ENCODE measurements at places on chromosomes 1 and 21.

GRCh38 chr1:26610781-26611180 lies 81.2 kb downstream of the RPS6KA1 start:
- H3K27ac ChIP-seq = no peak overlapping the region
- no peak for DNase-seq
- no peaks in the 10 kb centered on the region for H3K36me3 ChIP-seq
- peaks cover 11% of the 10 kb centered on the region for H3K27me3 ChIP-seq
- peaks cover 14% of the 10 kb centered on the region for H3K4me1 ChIP-seq
- H3K4me3 ChIP-seq = no peak overlapping the region

DNA sequence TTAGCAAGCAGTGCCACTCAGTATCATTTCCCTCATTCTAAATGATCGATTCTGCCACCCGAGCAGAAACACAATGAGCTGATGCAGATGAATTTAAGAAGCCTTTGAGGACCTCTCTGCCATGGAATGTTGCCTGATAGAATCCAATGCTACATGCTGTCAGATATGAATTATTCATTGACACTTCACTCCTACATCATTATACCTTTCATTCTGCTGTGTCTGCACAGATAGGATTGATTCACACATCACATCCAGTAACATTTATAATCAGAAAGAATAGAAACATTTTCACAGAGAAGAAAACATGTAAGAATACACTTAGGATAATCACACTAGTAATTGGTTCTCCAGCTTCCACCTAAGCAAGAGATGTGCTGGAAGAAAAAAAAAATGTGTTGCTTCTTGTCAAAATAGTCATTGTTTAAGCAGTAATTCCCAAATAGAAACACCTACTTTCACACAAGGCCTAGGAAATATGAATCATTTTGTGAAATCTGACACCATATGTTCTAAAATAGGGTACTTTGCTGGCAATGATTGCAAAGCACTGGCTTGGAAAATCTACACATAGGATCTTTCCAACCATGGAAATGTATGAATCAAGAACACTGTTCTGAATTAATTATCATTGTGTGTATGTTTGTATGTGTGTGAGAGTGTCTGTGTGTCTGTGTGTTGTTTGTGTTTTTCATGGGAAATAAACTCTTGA lies 110.1 kb downstream of the GRIK1 start:
- peaks cover 4% of the 10 kb centered on the region for H3K27me3 ChIP-seq
- H3K4me1 ChIP-seq = no peaks in the 10 kb centered on the region
- no peak overlapping the region for H3K27ac ChIP-seq
- no peak for DNase-seq
- H3K36me3 ChIP-seq = peaks cover 6% of the 10 kb centered on the region

- no peak overlapping the region for H3K27ac ChIP-seq
- no peak overlapping the region for H3K4me3 ChIP-seq
- DNase-seq = no peak
These were observed 49.5 kb downstream of the CHD1L start for GRCh38 chr1:147292012-147292411.

- no peaks in the 10 kb centered on the region for H3K36me3 ChIP-seq
- no peak for DNase-seq
- peaks cover 6% of the 10 kb centered on the region for H3K4me1 ChIP-seq
- no peak overlapping the region for H3K27ac ChIP-seq
These were observed 81.5 kb upstream of the RHOU start for GRCh38 chr1:228653748-228654147.

- peaks cover 14% of the 10 kb centered on the region for H3K4me1 ChIP-seq
- no peak overlapping the region for H3K27ac ChIP-seq
- no peak for DNase-seq
- H3K36me3 ChIP-seq = no peaks in the 10 kb centered on the region
- peaks cover 33% of the 10 kb centered on the region for H3K27me3 ChIP-seq
These were observed 66.3 kb downstream of the RRAGC start for GRCh38 chr1:38793299-38793698.

- no peak for DNase-seq
- peaks cover 40% of the 10 kb centered on the region for H3K27me3 ChIP-seq
- H3K4me3 ChIP-seq = no peak overlapping the region
- H3K36me3 ChIP-seq = no peaks in the 10 kb centered on the region
- H3K27ac ChIP-seq = no peak overlapping the region
These were observed 15.0 kb upstream of the FCAMR start for GRCh38 chr1:206985162-206985749.

DNA sequence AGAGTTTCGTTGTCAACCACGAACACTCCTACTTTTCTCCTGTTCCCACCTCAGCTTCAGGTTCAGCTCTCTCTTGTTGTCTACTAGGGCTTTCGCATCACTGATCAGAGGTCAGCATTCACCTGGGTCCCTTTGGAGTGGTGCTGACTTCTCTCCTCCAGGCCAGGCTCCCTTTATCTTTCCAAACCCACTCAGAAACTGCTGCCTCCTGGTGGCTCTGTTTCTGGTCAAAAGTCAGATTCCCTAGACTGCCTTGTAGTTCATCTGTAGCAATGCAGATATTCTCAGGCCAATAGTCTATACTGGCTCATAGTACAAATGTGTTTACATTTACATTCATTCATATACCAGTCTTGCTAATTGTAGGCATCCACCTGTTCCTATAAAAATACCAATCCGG lies 6.4 kb upstream of the ERI3 start:
- peaks cover 62% of the 10 kb centered on the region for H3K4me1 ChIP-seq
- H3K36me3 ChIP-seq = no peaks in the 10 kb centered on the region
- H3K27ac ChIP-seq = no peak overlapping the region

- peaks cover 79% of the 10 kb centered on the region for H3K4me1 ChIP-seq
- peak within 1 kb of the TSS; percentile 93 for H3K4me3 ChIP-seq
- peak within 1 kb of the TSS; percentile 91 for H3K27ac ChIP-seq
- H3K27me3 ChIP-seq = peaks cover 33% of the 10 kb centered on the region
- H3K36me3 ChIP-seq = peaks cover 15% of the 10 kb centered on the region
- peak; percentile 76 for DNase-seq
These were observed at the start of gene EFNA1 for GRCh38 chr1:155127105-155127966. Gene EFNA1 (plus strand): TSS chr1:155127876. CDS start chr1:155127978, 102 bp downstream.

DNA sequence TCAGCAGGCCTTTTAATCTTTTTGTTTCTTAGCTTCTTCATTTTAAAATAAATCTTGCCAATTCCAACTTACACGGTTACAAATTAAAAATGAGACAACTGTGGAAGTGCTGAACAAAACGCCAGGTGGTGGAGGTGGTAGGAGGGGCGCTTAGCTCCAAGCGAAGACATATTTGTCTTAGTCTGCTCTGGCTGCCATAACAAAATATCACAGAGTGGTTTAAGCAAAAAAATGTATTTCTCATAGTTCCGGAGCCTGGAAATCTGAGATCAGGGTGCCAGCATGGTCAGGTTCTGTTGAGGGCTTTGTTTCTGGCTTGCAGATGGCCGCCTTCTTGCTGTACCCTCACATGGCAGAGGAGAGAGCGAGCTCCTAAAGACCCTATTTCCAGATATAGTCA lies 14.9 kb downstream of the IER5 start:
- peaks cover 92% of the 10 kb centered on the region for H3K4me1 ChIP-seq
- no peak overlapping the region for H3K27ac ChIP-seq
- no peak for DNase-seq
- peaks cover 9% of the 10 kb centered on the region for H3K27me3 ChIP-seq

- peaks cover 2% of the 10 kb centered on the region for H3K27me3 ChIP-seq
- H3K27ac ChIP-seq = no peak overlapping the region
- no peak for DNase-seq
- peaks cover 41% of the 10 kb centered on the region for H3K4me1 ChIP-seq
- H3K4me3 ChIP-seq = no peak overlapping the region
These were observed 462.7 kb upstream of the PKN2 start for GRCh38 chr1:88221411-88221810.

GRCh38 chr1:104746994-104747393 lies 997.3 kb downstream of the AMY1C start:
- no peak for DNase-seq
- no peaks in the 10 kb centered on the region for H3K36me3 ChIP-seq
- H3K4me3 ChIP-seq = no peak overlapping the region
- H3K27me3 ChIP-seq = peaks cover 3% of the 10 kb centered on the region

- peaks cover 3% of the 10 kb centered on the region for H3K27me3 ChIP-seq
- peaks cover 70% of the 10 kb centered on the region for H3K36me3 ChIP-seq
These were observed 10.9 kb downstream of the MORC3 start for GRCh38 chr21:36330904-36331303.

DNA sequence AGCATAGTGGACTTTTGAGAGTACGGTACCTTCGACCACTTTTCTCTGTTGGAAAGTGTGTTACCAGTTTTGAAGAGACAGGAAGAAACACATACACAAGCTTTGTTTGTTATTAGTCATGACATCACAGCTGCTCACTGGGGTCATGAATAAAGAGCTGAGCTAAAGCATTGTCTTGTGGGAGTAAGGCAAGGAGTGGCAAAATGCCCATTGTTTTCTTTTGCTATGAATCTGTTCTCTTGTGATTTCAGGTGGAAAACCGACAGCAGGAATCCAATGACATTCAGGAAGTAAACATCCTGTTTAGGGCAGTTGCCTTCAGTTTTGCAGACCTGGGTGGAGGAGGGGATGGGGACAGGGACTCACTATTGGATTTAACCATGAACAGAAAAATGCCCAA lies 66.2 kb downstream of the RGL1 start:
- no peak overlapping the region for H3K4me3 ChIP-seq
- peak overlapping the region; percentile 55 for H3K27ac ChIP-seq
- DNase-seq = no peak
- peaks cover 56% of the 10 kb centered on the region for H3K4me1 ChIP-seq
- H3K36me3 ChIP-seq = peaks cover 17% of the 10 kb centered on the region

DNA sequence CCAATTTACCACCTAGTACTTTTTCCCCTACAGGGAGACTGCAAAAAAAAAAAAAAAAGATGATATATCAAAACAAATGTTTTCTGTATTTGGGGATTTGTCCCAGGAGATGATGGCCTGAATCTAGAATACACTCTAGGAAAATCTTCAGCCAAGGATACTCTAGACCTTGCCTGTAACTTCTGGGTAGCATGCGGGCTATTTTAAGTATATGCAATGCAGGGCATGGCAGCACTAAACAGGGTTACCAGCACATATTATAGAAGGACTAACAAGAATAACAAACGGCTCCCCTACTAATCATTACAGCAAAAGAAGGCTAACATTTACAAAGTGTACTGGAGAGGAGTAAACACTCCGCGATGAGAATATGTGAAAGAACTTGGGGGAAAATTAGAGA lies 109.6 kb downstream of the GPATCH2 start:
- no peak for DNase-seq
- no peaks in the 10 kb centered on the region for H3K27me3 ChIP-seq
- peaks cover 11% of the 10 kb centered on the region for H3K36me3 ChIP-seq
- no peak overlapping the region for H3K4me3 ChIP-seq
- no peaks in the 10 kb centered on the region for H3K4me1 ChIP-seq

GRCh38 chr1:60913039-60913438 lies 169.3 kb upstream of the NFIA start:
- peaks cover 27% of the 10 kb centered on the region for H3K4me1 ChIP-seq
- H3K27me3 ChIP-seq = no peaks in the 10 kb centered on the region
- H3K4me3 ChIP-seq = no peak overlapping the region
- DNase-seq = no peak
- no peaks in the 10 kb centered on the region for H3K36me3 ChIP-seq

- peaks cover 10% of the 10 kb centered on the region for H3K36me3 ChIP-seq
- no peak overlapping the region for H3K27ac ChIP-seq
- H3K4me3 ChIP-seq = no peak overlapping the region
- no peak for DNase-seq
These were observed 1.4 kb upstream of the S100A16 start for GRCh38 chr1:153614189-153614900.

DNA sequence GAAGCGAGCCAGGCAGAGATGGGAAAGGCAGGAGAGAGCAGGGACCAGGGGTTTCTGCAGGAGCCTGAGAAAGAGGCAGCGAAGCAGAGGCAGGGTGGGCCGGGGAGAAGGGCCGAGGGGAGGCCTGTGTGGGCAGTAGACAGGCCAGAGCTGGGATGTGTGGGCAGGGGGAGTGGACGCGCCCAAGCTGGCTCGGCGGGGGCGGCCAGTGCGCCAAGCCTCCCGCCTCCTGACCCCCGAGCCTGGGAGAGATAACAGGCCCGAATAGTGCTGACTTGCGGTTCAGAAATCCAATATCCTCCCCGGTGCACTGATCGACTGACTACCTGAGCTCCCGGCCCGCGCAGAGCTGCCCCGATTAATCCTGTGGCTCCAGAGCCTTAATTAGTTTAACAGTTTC lies 41.9 kb downstream of the AHDC1 start:
- DNase-seq = no peak
- H3K27ac ChIP-seq = peak overlapping the region; percentile 98
- peaks cover 93% of the 10 kb centered on the region for H3K4me1 ChIP-seq

- no peak overlapping the region for H3K4me3 ChIP-seq
- peaks cover 3% of the 10 kb centered on the region for H3K27me3 ChIP-seq
- H3K4me1 ChIP-seq = peaks cover 38% of the 10 kb centered on the region
- peaks cover 78% of the 10 kb centered on the region for H3K36me3 ChIP-seq
These were observed 13.5 kb downstream of the MTARC1 start for GRCh38 chr1:220800262-220800661.

GRCh38 chr1:99869304-99869703 lies 19.1 kb downstream of the AGL start:
- no peak overlapping the region for H3K4me3 ChIP-seq
- no peaks in the 10 kb centered on the region for H3K27me3 ChIP-seq
- H3K36me3 ChIP-seq = peaks cover 13% of the 10 kb centered on the region
- DNase-seq = no peak
- H3K4me1 ChIP-seq = no peaks in the 10 kb centered on the region

GRCh38 chr1:175364424-175365076 lies 172.0 kb upstream of the KIAA0040 start:
- no peak for DNase-seq
- no peak overlapping the region for H3K4me3 ChIP-seq
- no peak overlapping the region for H3K27ac ChIP-seq
- H3K36me3 ChIP-seq = no peaks in the 10 kb centered on the region
- no peaks in the 10 kb centered on the region for H3K4me1 ChIP-seq
- H3K27me3 ChIP-seq = peaks cover 50% of the 10 kb centered on the region

DNA sequence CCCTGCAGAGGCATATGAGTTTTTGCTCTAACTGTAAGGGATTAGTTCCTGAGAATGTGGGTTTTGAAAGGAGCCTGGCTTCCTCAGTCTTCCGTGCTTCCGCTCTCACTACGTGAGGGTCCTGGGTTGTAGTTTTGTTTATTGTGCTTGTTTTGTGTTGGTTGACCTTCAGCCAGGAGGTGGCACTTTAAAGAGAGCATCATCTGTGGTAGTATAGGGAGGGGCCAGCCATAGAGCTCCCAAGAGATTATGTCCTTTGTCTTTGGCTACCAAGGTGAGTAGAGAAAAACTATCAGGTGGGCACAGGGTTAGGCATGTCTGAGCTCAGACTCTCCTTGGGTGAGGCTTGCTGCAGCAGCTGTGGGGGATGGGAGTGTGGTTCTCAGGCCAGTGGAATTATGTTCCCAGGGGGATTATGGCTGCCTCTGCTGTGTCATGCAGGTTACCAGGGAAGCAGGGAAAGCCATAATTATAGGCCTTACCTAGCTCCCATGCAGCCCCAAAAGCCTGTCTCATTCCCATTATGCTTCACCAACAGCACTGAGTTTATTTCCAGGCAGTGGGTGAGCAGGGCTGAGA lies 23.5 kb downstream of the CYP4B1 start:
- H3K27me3 ChIP-seq = peaks cover 12% of the 10 kb centered on the region
- no peaks in the 10 kb centered on the region for H3K36me3 ChIP-seq
- no peak overlapping the region for H3K27ac ChIP-seq
- DNase-seq = no peak
- peaks cover 13% of the 10 kb centered on the region for H3K4me1 ChIP-seq

GRCh38 chr1:163697137-163697536 lies 375.4 kb downstream of the NUF2 start:
- no peak for DNase-seq
- no peaks in the 10 kb centered on the region for H3K27me3 ChIP-seq
- no peaks in the 10 kb centered on the region for H3K36me3 ChIP-seq
- no peak overlapping the region for H3K4me3 ChIP-seq
- H3K4me1 ChIP-seq = peaks cover 10% of the 10 kb centered on the region
- no peak overlapping the region for H3K27ac ChIP-seq

GRCh38 chr1:2183937-2184334 lies 10.6 kb downstream of the FAAP20 start:
- peaks cover 27% of the 10 kb centered on the region for H3K4me1 ChIP-seq
- no peaks in the 10 kb centered on the region for H3K27me3 ChIP-seq
- H3K36me3 ChIP-seq = peaks cover 25% of the 10 kb centered on the region
- H3K27ac ChIP-seq = peak overlapping the region; percentile 54
